Breast epithelium (tissue), 4 donors: ENCODE measurements at places on chromosomes 7 and 10. TPM values are rescaled to one million over a fixed set of nuclear protein-coding genes. Genes with fewer than 3 reads are reported as not detected.

DNA sequence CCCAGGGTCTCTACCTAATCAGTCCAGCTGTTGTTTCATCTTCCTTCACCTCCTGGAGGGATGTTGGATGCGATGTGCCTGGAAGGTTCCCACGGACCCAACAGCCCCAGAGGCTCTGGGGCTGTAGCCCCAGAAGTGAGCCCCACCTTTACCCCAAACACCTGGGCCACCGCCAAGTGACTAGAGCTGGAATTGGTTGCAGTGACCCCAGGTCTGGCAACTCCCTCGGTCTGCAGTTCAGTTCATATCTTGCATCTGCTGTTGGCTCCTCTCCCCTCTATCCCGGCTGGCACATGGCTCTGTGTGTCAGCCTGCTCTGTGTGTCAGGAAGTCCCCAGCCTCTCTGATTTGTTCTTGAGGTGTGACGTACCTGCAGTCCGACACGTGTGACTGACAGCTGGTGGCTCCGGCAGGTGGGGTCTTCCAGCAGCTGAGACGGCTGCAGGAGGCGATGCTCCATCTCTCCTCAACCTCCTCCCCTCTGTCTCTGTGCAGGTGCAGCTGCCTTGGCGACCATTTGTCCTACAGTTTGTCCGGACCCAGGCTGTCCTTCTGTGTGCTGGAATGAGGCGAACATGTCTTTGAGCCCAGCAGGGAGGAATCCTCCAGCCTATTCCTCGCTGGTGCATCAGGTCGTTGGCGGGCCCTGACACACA is 38.6 kb downstream of the ELFN1 start:
- DNase-seq: peak; percentile 42

- DNase-seq: no peak
These were observed 23.0 kb downstream of the CDH23 start for GRCh38 chr10:71419750-71420149.

DNA sequence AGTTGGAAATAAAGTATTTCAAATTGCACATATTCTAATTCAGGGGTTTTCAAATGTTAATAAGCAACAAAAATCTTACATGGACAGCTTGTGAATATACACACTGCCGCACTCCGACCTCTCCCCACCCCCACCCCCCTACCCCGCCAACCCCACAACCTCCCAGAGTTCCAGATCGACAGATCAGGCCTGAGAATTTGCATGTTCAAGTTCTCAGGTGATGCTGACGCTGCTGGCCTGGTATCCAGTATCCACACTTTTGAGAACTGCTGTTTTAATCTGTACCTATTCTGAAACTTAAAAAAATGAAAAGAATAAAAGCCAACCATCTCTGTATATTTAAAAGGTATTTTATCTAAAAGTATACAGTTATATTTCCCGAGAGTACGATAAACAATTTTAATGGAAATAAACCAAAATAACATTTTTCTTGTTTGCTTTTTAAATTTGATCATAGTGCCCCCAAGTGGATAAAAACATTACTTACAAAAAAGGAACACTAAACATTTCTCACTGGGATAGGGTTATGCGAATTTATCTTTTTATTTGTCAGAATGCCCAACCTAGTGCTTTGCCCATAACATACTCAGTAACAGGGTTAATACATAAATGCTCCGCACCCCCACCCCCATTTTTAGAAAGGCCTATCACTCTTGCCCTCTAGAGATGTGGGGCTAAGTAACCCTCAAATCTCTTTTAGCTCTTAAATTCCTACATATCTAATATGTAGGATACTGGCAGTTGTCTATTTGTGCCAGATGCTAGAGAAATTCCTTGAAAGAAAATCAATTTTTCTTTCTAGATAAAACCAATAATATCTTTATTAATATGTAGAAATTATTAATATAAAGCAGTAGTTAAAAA is 166.3 kb downstream of the RNF133 start:
- DNase-seq: no peak

- no peak for DNase-seq
These were observed 146.3 kb downstream of the PRPF18 start for GRCh38 chr10:13733071-13733470.

GRCh38 chr10:5590816-5591215 is 66.1 kb downstream of the CALML3 start:
- DNase-seq: no peak

DNA sequence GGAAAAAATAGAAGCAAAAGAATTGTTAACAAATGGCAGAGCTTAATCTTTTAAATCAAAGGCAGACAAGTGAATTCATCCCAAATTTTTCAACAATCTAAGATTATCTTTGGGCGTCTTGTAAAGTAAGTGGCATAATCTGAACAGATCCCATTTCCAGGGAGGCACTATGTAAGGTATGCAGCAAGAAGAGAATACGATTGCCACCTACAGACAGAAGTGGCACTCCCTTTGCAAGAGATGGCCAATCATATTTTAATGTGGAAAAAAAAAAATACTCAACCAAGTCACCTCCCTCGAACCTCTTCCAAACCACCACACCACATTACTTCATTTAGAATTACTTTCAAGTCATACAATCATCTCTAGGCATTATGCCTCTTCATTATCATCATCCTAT is 4.0 kb downstream of the GFRA1 start:
- no peak for DNase-seq

- DNase-seq: no peak
These were observed 99.5 kb downstream of the HIP1 start for GRCh38 chr7:75639071-75639885.

DNA sequence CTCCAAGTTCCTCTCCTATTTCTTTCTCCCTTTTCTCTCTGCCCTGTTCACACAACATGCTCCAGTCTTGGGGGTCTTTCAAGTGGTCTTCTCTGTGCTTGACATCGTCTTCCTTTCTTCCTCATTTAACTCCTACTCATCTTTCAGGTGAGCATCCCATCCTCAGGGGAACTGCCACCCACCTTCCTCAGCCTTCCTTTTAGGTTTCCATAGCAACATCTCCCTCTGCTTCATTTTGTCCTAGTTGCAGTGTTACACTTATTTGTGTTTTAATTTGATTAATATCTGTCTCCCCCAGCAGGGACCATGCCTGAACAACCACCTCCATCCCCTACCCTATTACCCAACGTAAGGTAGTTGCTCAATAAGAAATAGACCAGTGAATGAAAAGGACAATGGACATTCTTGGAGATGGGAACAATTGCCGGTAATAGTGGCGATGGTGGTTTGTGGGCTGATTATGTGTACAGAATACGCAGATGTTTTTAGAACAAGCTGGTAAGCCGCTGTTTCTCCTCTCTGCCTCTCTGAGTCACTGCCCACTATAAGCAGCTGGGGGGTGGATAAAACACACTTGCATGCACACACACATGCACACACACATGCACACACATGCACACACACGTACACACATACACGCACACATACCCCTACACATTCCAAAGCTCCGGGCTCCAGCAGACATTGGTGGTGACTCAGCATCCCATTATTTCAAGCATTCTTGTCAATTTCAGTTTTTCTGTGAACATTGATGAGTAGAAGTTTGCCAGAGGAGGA is 251.6 kb downstream of the GATA3 start:
- DNase-seq: no peak

GRCh38 chr10:126480648-126481047 is 92.4 kb upstream of the ADAM12 start:
- DNase-seq: no peak

DNA sequence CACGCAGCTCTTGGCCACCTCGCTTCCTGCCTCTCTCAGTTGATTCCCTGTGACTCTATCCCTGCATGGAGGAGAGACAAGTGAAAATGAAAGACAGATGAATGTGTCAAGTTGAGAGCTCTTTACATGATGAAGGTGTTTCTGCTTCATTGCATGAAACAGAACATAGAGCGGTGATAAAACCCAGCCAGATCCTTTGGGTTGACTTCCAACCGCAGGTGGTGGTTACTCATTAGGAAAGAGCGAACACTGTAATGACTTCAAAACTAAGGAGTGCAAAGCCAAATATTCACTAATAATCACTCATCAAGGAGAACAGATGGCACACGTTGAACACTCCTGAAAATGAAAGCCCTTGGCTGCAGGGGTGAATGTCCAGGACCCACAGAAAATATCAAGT is 31.8 kb upstream of the WDR11 start:
- no peak for DNase-seq

The INA gene
- total RNA-seq: not detected

The SSC4D gene
- 2.6 TPM for total RNA-seq

The FLNC gene
- total RNA-seq: 5.1 TPM

The OR2A12 gene
- total RNA-seq: not detected

The MYH16 gene
- total RNA-seq: not detected

The HPS6 gene
- 17.4 TPM for total RNA-seq
